ENCODE measurements at places on chromosomes 3 and 15.

GRCh38 chr15:79218588-79219200 is 63.8 kb upstream of the ANKRD34C start:
- H3K4me1 ChIP-seq: no peaks in the 10 kb centered on the region
- H3K27me3 ChIP-seq: no peaks in the 10 kb centered on the region
- no peak overlapping the region for H3K27ac ChIP-seq

GRCh38 chr3:9784965-9785364 is 7.3 kb downstream of the TADA3 start:
- H3K27me3 ChIP-seq: no peaks in the 10 kb centered on the region
- no peak overlapping the region for H3K27ac ChIP-seq
- no peak overlapping the region for H3K4me3 ChIP-seq
- no peak for DNase-seq
- no peaks in the 10 kb centered on the region for H3K4me1 ChIP-seq
- H3K36me3 ChIP-seq: 0 out of 2 replicates have a peak, but pooled peaks cover 2% of the 10 kb centered on the region

DNA sequence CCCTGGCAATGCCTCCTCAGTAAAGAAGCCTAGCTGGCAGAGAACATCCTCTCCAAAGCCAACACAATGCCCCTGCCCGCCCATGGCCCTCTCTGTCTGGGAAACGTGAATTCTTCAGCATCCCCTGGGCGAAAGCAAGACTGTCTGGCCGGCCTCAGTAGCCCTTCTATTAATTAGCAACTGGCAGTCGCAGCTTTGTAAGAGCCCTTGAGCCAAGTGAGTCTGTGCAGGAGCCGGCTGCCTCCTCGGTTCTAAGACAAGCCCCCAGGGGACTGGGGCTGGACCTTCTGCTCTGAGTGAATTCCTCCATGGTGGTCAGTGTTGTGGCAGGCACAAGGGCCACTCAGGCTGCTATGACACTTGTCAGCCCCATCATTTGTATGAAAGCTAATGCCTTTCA is 7.4 kb downstream of the HCN4 start:
- DNase-seq: no peak
- no peaks in the 10 kb centered on the region for H3K36me3 ChIP-seq
- no peak overlapping the region for H3K27ac ChIP-seq
- H3K4me1 ChIP-seq: no peaks in the 10 kb centered on the region
- H3K27me3 ChIP-seq: peaks cover 85% of the 10 kb centered on the region

DNA sequence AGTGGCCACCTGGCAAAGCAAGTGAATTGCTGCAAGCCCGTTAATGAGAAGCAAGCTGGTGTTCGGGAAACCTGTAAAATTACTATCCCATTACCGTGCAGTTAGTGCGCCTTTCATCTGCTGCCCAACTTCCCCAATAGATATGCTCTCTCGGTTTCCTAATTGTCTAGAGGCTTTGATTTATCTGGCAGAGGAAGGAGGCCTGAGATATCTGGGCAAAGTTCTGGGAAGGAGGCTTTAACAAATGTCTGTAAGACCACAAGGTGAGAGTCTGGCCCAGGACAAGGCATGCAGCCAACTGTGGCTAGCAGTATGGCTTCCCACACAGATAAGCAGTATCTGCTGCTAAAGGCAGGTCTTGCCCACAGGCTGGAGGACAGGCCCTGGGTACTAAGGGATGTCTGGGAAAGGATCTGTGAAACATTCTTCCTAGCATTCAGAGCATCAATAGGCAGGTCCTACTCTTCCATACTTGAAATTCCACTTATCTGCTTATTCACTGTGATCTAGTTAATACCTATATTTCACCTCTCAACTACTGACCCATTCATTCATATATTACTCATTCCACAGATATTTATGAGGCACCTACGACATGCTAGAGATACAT is 130.0 kb upstream of the SLC2A2 start:
- no peaks in the 10 kb centered on the region for H3K27me3 ChIP-seq
- no peaks in the 10 kb centered on the region for H3K36me3 ChIP-seq
- DNase-seq: no peak
- no peak overlapping the region for H3K27ac ChIP-seq

DNA sequence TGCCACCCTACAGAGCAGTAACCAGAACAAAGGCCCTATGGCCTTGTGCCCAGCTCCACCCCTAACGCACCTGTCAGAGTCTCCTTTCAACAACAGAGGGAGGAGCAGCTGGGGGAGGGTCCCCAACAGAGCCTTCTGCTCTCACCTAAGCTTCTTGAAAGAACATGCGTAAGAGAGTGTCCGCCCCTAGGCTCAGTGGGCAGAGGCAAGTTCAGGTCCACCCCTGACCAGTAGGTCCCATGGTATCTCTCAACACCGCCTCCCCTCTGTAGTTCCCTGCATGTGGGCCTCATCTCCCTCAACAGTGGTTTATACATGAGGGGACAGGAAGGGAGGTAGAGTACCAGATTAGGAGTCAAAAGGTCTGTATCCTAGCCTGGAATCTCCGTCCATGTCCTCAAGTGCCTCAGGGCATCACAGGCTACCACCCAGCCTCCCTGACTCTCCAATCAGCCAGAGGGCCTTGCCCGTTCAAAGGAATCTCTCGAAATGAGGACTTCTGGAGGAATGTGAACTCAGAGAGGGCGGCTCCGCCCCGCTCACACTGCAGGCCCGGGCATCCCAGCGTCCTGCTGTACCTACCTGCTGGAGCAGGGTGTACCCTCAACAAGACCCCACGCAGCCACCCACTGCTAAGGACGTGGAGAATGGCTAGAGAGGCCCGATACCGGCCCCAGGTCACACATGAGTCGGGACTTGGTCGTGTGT is 680 bp downstream of the POC1A start:
- H3K4me3 ChIP-seq: peak overlapping the region; percentile 89
- H3K27me3 ChIP-seq: no peaks in the 10 kb centered on the region
- DNase-seq: peak; percentile 47
- peak overlapping the region; percentile 70 for H3K27ac ChIP-seq
- H3K36me3 ChIP-seq: no peaks in the 10 kb centered on the region

GRCh38 chr3:143571548-143571947 is 276.7 kb downstream of the SLC9A9 start:
- H3K36me3 ChIP-seq: no peaks in the 10 kb centered on the region
- H3K27me3 ChIP-seq: no peaks in the 10 kb centered on the region
- no peak for DNase-seq
- H3K4me1 ChIP-seq: no peaks in the 10 kb centered on the region
- no peak overlapping the region for H3K27ac ChIP-seq
- no peak overlapping the region for H3K4me3 ChIP-seq

DNA sequence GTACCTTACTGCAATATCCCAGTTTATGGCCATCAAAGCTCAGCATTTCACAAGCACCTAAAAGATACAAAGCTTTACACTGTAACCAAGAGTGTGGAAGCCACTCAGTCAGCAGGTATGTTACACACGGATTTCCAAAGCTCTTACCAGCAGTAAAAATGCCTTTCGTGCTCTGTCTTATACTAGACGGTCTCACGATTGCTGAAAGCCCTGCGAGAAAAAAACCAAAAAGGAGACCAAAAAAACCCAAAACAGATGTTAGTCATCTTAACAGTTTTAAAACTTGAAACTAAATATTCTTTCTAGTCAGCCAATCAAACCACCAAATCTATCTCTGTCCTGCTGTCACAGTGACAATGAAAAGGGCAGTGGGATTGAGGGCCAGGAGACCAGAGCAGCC is 39.0 kb downstream of the TAMM41 start:
- no peak for DNase-seq
- no peak overlapping the region for H3K27ac ChIP-seq
- no peaks in the 10 kb centered on the region for H3K36me3 ChIP-seq
- no peak overlapping the region for H3K4me3 ChIP-seq
- no peaks in the 10 kb centered on the region for H3K4me1 ChIP-seq

- no peak for DNase-seq
- H3K36me3 ChIP-seq: no peaks in the 10 kb centered on the region
- H3K4me3 ChIP-seq: no peak overlapping the region
- H3K4me1 ChIP-seq: no peaks in the 10 kb centered on the region
Observed at GRCh38 chr3:152622811-152623167, 212.1 kb upstream of the P2RY1 start.

- H3K4me1 ChIP-seq: peaks cover 25% of the 10 kb centered on the region
- H3K27me3 ChIP-seq: no peaks in the 10 kb centered on the region
- H3K4me3 ChIP-seq: peak overlapping the region; percentile 11
- peak overlapping the region; percentile 44 for H3K27ac ChIP-seq
- 0 out of 2 replicates have a peak, but pooled peaks cover 2% of the 10 kb centered on the region for H3K36me3 ChIP-seq
Observed at GRCh38 chr3:51686512-51687215, 15.6 kb downstream of the TEX264 start.

Measured in MM.1S (cell line).